ENCODE measurements at places on chromosomes 3 and 15.

- no peak for DNase-seq
Observed at GRCh38 chr3:190124067-190124466, 3.4 kb upstream of the P3H2 start.

- no peak for DNase-seq
Observed at GRCh38 chr3:42019144-42019952, 57.4 kb upstream of the ULK4 start.

GRCh38 chr3:30685267-30685667 is 78.9 kb downstream of the TGFBR2 start:
- DNase-seq: no peak

DNA sequence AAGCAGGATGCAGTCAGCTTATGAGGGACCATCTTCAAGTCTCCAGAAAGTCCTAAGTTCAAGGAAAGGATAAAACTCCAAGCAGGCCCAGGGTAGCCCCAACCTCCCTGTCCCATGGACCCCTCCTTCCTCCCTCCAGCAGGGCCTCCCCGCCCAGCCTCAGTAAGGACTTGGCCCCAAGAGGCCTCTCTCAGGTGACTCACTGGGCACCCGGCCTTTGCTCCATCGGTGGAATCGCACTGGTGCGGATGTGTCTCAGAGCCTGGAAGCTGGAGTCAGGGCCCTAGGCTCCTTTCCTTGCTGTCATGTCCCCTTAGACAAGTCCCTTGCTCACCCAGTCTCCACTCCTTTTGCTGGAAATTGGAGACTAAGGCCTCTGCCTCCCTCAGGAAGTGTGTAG is 114.4 kb upstream of the RNF7 start:
- no peak for DNase-seq

DNA sequence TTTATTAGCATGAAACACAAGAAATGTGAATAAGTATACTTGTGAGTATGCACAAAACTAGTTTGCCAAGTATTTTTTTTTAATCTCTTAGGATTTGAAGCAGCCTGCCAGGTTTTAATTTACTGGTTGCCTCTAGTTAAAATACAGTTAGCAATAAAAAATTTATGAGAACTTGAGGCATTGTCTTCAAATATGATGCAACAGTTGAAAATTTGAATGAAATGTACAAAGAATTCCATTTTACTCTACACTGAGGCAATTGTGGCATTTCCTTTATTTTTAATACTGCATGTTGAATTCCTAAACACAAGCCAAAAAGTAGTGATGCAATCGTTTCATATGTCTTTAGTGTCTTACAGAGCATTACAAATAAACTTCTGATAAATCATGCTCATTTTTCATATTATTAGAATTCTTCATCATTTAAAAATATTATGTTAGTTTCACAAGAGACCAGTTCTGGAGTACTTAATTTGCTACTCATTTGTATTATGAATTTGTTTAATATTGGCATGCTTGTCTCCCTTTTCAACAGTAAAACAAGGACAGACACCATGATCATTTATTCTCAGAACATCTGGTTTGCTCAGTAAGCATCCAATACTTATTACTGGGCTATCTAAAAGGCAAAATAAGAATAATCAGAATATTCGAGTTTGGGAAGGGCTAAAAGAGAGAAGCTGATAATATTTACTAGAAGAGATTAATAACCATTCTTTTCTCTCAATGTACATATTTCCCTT is 124.8 kb upstream of the PTX3 start:
- DNase-seq: peak; percentile 49

DNA sequence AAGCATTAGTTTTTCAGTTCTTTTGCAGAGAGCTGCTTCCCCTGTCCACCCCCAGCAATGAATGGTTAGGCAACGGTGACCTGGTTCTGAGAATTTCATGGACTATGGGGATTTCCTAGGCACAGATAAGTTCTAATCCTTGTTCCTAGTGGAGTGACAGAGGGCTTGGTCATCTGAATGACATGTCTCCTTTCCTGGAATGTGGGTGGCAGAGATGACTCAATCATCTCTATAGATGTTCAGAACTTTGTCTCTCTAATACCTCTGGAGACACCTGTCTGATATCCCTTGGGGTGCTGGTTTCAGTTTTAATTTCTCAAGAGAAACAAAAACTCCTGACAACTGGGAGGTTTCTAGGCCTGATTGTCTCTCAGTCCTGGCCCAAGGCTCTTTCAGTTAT is 10.4 kb downstream of the PLA2G4E start:
- no peak for DNase-seq

- no peak for DNase-seq
Observed at GRCh38 chr15:101025501-101025885, 106.3 kb downstream of the LRRK1 start.

DNA sequence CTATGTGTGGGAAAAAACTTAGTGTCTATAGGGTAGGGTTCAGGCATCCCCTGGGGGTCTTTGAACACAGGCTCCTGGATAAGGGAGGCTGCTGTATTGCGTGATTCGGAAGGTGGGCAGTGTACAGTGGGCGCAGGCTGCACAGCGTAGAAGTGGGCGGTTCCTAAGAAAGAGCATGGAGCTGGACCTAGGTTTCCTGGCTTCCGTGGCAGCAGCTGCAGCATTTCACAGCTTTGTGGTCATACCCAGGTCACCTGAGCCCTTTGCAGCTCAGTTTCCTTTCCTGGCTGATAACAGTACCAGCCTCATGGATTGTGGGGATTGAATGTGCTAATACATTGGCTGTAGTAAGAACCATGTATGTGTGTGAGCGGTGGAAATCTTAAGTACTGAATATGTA is 22.2 kb downstream of the CFAP100 start:
- DNase-seq: no peak

- no peak for DNase-seq
Observed at GRCh38 chr15:97196048-97197014, 764.2 kb upstream of the ARRDC4 start.
